Cortex of kidney (tissue), 1 donor: ENCODE measurements at places on chromosomes 3 and 15.

GRCh38 chr3:160450846-160451245, 1.3 kb upstream of the TRIM59 start:
- DNase-seq: no peak

DNA sequence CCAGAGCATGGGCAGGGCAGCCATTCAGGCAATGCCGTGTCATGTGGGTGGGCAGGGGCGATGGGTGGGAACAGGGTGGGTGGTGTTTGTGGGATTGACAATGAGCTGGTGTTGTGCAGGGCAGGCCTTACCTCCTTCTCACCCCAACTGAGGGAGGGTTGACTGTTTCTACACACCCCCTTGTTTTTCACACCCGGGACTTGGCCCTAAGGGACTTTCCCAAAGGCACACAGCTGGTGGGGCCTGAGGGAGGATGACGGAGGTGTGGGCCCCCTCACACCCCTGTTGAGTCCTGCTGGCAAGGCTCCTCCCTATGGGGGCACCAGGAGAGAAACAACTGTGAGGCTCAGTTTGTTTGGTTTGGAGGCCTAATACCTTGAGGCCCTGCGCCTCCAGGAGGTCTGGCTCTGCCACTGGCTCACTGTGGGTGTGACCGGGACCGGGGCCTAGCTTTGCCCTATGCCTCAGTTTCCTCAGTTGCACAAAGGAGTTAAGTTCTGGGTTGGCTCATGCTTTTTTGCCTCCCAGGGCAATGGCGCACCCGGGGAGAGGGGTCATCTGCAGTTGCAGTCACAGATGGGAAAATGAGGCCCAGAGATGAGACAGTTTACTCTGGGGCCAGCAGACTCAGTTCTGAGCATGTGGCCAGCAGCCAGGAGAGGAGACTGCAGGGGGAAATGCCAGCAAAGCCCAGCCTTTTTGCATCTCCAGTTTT, 5.1 kb upstream of the DNAH1 start:
- no peak for DNase-seq

DNA sequence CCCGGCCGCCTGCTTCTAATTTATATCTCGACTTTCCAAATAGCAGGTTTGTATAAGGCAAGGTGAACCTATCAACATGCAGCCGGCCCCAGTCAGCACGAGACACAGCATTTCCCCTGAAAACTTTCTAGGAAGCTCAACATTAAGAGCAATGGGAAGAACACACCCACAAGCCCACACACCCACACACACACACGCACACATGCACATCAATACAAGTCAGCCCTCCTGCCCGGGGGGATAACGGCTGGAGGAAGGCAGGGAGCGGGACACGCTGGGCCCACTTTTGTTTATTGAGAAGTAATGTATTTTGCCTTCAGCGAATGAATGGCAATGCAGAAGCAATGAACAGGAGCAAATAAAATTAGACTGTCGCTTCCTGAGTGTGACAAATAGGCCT, 83.5 kb downstream of the PCSK6 start:
- no peak for DNase-seq

DNA sequence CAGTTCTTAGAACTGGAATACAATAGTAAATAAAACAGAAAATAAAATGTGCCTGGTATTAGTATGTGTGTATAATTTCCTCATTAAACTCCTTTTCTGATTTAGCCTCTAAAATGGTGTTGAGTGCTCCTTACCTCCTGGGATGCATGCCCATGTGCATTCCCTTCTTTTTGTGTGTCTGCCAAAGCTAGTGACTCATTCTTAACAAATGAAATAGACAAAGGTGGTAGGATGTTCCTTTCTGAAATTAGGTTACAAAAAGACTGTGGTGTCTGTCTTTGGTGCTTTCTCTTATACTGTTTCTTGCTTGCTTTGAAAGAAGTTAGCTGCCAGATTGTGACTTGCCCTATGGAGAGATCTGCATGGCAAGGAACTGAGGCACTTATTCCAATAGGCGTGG, 623.7 kb downstream of the GRM7 start:
- DNase-seq: no peak

GRCh38 chr3:4752201-4753072, 226.8 kb upstream of the BHLHE40 start:
- no peak for DNase-seq

- no peak for DNase-seq
Measured at GRCh38 chr3:39849992-39850715, 40.7 kb downstream of the MYRIP start.

DNA sequence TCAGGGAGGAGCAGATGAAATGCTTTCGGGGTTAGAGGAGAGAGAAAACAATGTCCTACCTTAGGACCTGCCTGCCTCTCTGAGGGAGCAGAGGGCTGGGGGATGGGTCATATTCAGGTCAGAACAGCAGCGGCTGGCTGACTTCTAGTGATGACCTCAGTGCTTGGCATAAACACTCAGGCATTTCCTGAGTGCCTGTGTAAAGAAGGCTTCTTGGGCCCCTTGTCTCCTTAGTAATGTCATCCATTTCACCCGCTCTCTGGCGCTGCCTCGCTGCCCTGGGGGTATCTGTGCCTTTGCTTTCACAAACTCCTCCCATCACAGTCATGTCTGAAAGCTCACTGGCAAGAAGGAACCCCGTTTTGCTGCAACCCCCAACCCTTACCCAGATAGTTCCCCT, 82.9 kb upstream of the GSK3B start:
- no peak for DNase-seq

- no peak for DNase-seq
Measured at GRCh38 chr3:167502401-167502800, 28.6 kb upstream of the SERPINI2 start.

DNA sequence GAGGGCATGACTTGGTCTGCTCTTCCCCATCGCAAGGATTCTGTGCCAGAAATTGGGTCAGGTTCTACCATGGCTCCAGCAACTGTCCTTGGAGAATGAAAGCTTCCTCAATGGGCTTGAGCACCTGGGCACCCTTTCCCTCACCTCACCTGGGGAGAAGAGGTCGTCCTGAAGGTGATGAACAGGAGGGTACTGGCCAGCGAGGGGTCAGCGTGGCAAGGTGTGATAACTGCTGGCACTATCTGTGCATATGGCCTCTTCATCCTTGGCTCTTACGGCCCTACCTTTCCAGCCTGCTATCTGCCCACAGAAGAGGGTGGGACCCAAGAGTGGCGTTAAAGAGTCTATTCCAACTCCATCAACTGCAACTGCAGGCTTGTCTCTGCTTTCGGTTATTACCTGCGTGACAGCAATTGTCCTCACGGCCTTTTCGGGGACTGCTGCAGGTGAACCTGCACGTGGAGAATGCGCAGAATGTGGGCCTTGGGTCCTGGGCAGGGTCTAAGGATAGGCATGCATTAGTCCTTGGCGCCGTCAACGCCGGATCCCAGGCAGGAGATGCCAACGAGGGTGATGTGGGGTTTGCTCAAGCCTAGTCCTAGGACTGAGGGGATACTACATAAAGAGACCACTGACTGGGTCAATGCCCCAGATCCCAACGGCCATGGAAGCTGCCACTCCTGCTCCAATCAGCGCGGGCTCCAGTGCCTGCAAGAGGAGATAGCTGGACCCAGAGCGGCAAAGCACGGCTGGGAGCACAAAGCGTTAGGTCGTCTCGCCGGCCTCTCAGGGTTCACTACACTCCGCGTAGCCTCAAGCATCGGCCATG, 625 bp upstream of the RBM15B start:
- no peak for DNase-seq

GRCh38 chr15:76512971-76513370, 176.4 kb downstream of the ISL2 start:
- DNase-seq: no peak

- DNase-seq: no peak
Measured at GRCh38 chr15:52360229-52361203, 64.9 kb upstream of the MYO5C start.

GRCh38 chr15:89362203-89363101, 27.8 kb upstream of the POLG start:
- DNase-seq: no peak

- no peak for DNase-seq
Measured at GRCh38 chr3:839981-840380, 252.8 kb upstream of the CNTN6 start.

GRCh38 chr3:98171071-98171470, 4.6 kb downstream of the OR5H15 start:
- no peak for DNase-seq

- DNase-seq: no peak
Measured at GRCh38 chr3:67875338-67875737, 220.9 kb upstream of the SUCLG2 start.

DNA sequence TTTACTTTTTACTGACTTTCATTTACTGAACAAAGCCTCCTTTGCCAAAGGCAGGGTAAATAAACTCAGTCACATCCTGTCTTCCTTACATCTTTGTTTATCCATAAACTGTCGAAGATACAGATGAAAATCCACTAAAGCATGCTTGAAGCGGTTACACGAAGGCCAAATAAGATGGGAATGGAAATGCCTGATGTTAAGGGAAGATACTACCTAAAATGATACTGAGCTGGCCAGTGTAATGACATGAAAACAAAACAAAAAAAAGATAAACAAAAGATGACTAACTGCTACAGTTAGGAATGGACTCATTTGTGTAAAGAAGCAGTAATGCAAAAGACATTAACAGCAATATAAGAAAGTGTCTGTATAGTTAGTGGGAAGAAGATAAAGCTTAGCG, 114.7 kb upstream of the ADAMTS9 start:
- no peak for DNase-seq

GRCh38 chr3:102447272-102447671, 12.5 kb downstream of the ZPLD1 start:
- no peak for DNase-seq

GRCh38 chr3:48012659-48013058, 3.6 kb downstream of the MAP4 start:
- DNase-seq: no peak

DNA sequence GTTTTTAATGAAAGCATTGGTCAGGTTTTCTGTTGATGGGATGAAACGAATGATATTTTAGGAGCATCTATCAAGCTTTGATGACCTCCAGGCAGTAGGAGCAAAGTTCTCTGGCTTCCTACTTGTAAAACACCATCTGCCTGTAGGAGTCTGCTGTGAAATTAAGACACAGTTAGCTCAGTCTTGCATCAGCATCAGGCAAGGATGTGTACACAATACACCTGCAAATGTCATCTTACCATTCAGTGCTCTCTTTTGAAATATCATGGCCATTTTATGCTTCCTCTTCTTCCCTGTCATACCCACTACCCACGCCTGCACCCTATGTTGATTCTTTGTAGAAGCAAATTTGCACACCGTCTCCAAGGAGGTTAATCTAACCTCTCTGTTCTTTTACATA, 38.2 kb downstream of the B3GALNT1 start:
- DNase-seq: no peak

- DNase-seq: no peak
Measured at GRCh38 chr3:106566277-106566676, 697.5 kb upstream of the CBLB start.

- DNase-seq: no peak
Measured at GRCh38 chr3:121979246-121979645, 42.8 kb downstream of the ILDR1 start.

- DNase-seq: no peak
Measured at GRCh38 chr15:91050128-91050455, 27.7 kb upstream of the VPS33B start.

GRCh38 chr3:17118771-17119170, 234.0 kb downstream of the PLCL2 start:
- no peak for DNase-seq

- DNase-seq: no peak
Measured at GRCh38 chr3:38519000-38519399, 22.9 kb downstream of the EXOG start.

DNA sequence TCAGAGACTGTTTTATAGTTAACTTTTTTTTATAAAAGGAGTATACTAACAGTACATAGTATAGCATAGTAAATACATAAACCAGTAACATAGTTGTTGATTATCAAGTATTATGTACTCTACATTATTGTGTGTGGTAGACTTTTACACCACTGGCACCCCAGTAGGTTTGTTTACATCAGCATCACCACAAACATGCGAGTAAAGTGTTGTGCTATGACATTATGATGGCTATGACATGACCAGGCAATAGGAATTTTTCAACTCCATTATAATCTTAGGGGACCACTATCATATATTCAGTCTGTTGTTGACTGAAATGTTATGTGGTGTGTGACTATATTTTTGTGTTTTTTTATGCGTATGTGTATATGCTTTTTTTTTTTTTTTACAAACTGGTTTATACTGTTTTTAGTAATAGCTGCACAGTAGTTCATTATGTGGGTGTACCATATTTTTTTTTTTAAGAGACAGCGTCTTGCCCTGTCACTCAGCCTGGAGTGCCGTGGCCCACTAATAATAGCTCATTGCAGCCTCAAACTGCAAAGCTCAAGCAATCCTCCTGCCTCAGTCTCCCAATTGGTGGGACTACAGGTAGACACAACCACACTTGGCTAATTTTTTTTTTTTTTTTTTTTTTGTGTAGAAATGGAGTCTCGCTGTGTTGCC, 1.9 kb downstream of the CAPN7 start:
- DNase-seq: no peak

- DNase-seq: no peak
Measured at GRCh38 chr15:35246451-35246850, 161.4 kb upstream of the NANOGP8 start.

DNA sequence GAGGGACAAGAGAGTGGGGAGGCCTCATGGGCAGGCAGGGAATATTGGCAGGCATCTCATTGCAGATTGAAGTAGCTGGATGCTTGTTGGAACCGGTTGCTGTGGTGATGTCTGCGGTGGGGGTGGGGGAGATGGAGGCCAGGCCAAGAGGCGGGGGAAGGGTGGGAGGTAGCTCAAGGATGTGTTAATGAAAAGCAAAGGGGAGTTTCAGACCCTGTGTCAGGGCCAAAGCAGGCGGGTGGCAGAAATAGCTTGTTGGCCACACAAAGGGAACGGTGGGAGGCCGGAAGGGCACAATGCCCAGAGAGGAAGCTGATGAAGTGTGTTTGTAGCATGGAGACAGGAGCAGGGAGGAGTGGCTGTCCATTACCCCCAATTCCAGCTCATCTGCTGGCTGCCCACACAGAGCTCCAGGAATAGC, 28.0 kb downstream of the CCDC33 start:
- no peak for DNase-seq

- no peak for DNase-seq
Measured at GRCh38 chr3:194423317-194423716, 24.3 kb upstream of the GP5 start.
